ENCODE measurements at places on chromosomes 16 and 17. TPM values are rescaled to one million over a fixed set of nuclear protein-coding genes. Genes with fewer than 3 reads are reported as not detected.

Gene MRTFB
- total RNA-seq = 12.6 TPM

Gene TP53TG3B
- 0.67 TPM for total RNA-seq

Gene KDM6B
- total RNA-seq = 3.4 TPM

Gene KRT20
- not detected for total RNA-seq

Gene ZNF469
- total RNA-seq = 0.36 TPM

Gene KRT25
- not detected for total RNA-seq

Gene UNC119
- 19.3 TPM for total RNA-seq

Gene ZC3H7A
- total RNA-seq = 27.3 TPM

Gene CLDN7
- total RNA-seq = 1.2 TPM

Gene USP43
- total RNA-seq = 1.5 TPM
